ENCODE measurements at places on chromosomes 12 and 14. TPM values are rescaled to one million over a fixed set of nuclear protein-coding genes. Genes with fewer than 3 reads are reported as not detected.

Gene KRT78
- total RNA-seq = not detected

Gene PRICKLE1
- 15.3 TPM for total RNA-seq

Gene KLRD1
- 3.6 TPM for total RNA-seq

Gene MAPK1IP1L
- 59.9 TPM for total RNA-seq

Gene PLBD1
- 30.9 TPM for total RNA-seq

Gene TPH2
- total RNA-seq = not detected

Gene WSB2
- total RNA-seq = 77.6 TPM

Gene ASCL1
- not detected for total RNA-seq

Gene NOXRED1
- not detected for total RNA-seq

Gene PMCH
- total RNA-seq = not detected

Gene DNAJC22
- 0.47 TPM for total RNA-seq

Gene GALNT6
- total RNA-seq = 4.4 TPM

Gene MANSC4
- total RNA-seq = not detected

Gene AKAP3
- 5.9 TPM for total RNA-seq

Gene TRPV4
- 1.2 TPM for total RNA-seq

Gene NELL2
- total RNA-seq = 0.82 TPM

Gene ST8SIA1
- total RNA-seq = 6.9 TPM

Gene ARHGAP9
- total RNA-seq = 8.0 TPM

Gene ACSS3
- 21.9 TPM for total RNA-seq

Gene TOX4
- 63.8 TPM for total RNA-seq

Gene ZNF605
- 14.0 TPM for total RNA-seq

Gene RNF212B
- not detected for total RNA-seq

Gene TAS2R50
- 0.29 TPM for total RNA-seq

Gene SYNDIG1L
- 0.24 TPM for total RNA-seq

Gene COCH
- total RNA-seq = 1.2 TPM

Gene ZFP36L1
- 89.6 TPM for total RNA-seq

Data from left cardiac atrium (tissue), 4 donors.